Epithelial cell of esophagus (primary cell): ENCODE measurements at places on chromosomes 16 and 17.

- peak; percentile 40 for DNase-seq
These were observed 133.0 kb upstream of the GSE1 start for GRCh38 chr16:85479972-85480726.

GRCh38 chr16:21208446-21209230 is 2.7 kb downstream of the ZP2 start:
- DNase-seq, result no peak

- DNase-seq, result no peak
These were observed 28.3 kb upstream of the GOSR2 start for GRCh38 chr17:46894476-46895151.

GRCh38 chr16:8798535-8799157 is 1.0 kb downstream of the PMM2 start:
- DNase-seq, result no peak

GRCh38 chr17:2214929-2215615 is 88.5 kb downstream of the SMG6 start:
- DNase-seq, result no peak

GRCh38 chr17:40471846-40472732 is 28.8 kb downstream of the IGFBP4 start:
- peak; percentile 73 for DNase-seq

DNA sequence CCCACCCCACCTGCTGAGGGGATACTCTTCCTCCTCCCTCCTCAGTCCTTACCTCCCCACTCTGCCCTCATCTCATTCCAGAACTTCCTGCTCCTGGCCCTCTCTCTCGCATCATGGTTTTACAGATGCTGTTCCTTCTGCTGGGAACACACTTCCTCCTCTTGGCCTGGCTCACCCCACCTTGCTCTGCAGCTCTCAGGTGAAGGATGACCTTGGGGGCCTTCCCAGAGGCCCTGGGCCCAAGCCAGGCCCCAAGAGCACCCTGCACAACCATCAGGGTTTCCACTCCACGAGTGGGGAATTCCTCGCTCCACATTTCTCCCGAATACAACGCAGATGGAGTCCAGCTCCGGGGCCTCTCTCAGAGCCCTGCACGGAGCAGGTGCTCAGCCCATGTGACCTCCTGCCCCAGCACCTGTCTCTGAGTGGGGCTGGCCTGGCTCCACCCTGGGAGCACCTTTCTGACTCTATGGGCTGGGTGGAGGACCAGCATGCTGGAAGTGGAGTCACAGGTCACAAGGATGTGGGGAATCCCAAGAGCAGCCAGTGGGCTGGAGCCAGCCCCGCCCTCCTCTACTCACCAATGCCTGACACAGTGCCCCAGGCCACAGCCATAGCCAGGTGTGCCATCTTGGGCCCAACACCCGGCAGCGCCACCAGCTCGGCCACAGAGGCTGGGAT is 4.5 kb downstream of the NTHL1 start:
- peak; percentile 42 for DNase-seq

DNA sequence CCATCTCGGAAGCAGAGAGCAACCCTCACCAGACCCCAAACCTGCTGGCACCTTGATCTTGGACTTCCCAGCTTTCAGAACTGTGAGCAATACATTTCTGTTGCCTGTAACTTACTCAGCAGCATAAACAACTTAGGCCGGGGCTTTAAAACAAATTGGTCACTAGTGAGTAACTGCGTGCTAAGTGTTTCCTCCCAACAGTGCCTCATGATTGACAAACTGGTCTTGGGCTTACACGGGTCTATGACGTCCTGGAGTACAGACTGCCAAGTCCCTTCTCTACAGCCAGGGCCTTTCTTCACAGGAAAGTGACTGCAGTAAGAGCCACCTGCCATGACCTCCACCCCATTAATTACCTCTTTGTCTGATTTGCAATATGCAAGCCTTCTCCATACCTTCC is 136.7 kb downstream of the XYLT1 start:
- DNase-seq, result no peak

GRCh38 chr16:23330583-23331249 is 28.6 kb downstream of the SCNN1B start:
- no peak for DNase-seq
